WTC11 (cell line): ENCODE measurements at places on chromosomes 16 and 17.

DNA sequence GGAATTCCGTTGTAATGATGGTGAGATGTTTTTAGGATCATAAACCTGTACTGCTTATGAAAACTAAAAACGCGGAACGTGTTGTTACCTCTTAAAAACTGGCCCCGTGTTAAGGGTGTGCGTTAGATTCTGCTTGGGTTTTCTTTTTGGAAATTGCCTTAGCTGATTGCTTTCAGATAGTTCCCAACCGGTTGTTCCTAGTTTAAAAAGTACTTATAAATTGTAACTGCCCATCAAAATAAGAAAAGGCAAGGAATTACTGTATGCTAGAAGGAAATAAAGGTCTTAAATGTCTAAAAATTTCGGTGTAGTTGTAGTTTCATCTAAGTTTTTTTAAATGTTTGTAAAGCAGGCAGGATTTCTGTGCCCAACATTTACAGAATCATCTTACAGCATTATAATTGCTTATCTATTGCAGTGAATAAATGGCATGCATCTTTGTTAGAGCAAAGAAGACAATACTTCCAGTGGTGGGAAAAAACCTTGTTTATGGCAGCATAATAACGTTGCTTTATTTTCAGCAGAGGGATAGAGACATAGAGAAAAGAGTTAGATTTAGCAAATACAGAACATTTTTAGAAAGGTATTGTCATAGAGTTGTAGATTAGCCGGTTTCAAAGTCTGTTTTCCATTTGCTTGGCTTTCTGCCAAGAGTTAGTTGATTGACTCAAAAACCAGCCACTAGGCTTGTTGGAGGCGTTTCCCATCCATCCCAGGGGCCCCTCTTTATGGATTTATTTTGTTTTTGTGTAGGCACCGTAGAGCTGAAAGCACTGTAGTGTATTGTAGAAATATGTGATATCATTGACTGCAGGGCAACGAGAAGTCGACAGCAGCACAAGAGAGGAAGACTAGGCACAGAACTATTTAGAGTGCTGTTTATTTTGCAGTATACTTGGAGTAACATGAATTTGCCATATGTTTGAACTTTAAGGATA, 1.7 kb downstream of the PPM1D start:
- peak; percentile 44 for DNase-seq

GRCh38 chr17:47810200-47810821, 11.3 kb downstream of the OSBPL7 start:
- peak; percentile 55 for DNase-seq

GRCh38 chr16:68645494-68646388, 631 bp downstream of the CDH3 start:
- DNase-seq, result peak; percentile 72

- DNase-seq, result no peak
Observed at GRCh38 chr16:3879258-3879886, 1.1 kb downstream of the CREBBP start.

DNA sequence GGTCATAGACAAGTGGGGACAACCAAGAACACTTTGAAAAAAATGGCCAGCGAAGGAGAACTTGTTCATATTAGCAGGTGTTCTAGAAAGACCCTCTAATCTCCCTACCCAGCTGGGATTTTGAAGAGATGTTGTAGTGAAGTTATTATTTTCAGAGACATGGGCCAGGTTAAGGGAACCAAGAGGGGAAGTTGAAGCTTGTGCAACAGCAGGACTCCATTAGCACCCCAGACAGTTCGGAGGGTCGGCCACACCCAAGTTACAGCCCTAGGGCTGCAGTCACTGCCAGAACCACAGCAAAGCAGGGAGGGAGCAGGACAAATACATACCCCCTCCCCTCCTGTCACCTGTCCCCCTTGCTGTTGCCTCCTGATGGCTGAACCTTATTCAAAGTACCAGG, 42.3 kb downstream of the WSB1 start:
- no peak for DNase-seq

- DNase-seq, result no peak
Observed at GRCh38 chr16:58563235-58563634, 47.9 kb downstream of the SETD6 start.

GRCh38 chr17:6996256-6997011, 585 bp downstream of the ALOX12 start:
- no peak for DNase-seq

- DNase-seq, result peak; percentile 28
Observed at GRCh38 chr16:11871193-11871592, 19.9 kb upstream of the RSL1D1 start.

GRCh38 chr16:50942143-50942542, 200.3 kb downstream of the CYLD start:
- peak; percentile 20 for DNase-seq

DNA sequence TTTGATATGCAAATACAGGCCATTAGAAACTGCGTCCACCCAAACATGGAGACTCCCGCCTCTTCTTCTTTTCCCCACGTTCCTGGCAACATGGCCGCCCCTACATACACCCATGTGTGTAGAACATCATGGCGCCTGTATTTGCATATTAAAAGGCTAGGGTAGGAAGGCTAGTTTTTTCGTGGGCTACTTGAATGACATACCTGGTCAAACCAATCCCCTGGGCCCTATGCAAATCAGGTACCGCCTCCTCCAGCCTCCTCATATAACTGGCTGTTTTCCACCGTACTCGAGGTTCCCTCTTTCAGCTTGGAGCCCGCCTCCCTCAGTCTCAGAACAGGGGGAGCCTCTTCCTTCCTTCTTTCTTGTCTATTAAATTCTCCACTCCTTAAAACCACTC, 840 bp upstream of the CD300LB start:
- DNase-seq, result peak; percentile 53

- no peak for DNase-seq
Observed at GRCh38 chr17:50688245-50688644, 19.5 kb downstream of the ANKRD40 start.

DNA sequence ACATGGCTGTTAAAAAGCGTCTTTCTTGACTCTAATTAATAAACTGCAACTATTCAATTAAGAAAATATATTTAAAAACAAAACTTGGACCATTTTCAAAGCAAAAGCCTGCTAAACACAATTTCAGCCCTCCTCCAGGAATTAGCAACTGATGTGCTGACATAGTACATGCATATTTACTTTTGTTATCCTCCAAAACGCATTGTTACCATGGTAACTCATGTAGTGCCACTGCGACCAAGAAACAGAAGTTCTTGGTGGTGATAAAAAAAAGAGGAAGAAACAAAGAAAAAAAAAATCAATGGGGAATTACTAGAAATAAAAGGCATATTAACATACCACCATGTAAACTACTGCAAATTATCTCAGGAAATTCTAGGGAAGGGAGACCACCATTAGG, 793.4 kb upstream of the CDH8 start:
- no peak for DNase-seq

GRCh38 chr17:53032861-53033271, 789.9 kb upstream of the KIF2B start:
- peak; percentile 50 for DNase-seq

DNA sequence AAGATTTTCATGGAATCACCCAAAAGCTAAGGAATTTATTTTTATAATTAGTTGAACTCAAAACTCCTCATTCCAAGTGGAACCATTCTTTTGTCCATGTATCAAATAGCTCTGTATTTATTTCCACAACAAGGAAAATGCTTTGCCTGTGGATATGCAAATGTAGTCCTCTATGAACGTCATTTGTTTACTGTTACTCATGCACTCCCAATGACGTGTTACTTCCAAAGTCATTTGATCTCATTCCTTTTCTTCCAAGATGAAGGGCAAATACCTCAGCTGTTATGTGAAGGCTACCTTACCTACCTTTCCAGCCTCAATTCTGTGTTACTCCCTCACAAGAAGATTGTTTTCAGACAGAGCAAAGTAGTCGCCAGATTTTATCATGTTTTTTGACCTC, 83.7 kb downstream of the ITFG1 start:
- DNase-seq, result no peak

GRCh38 chr17:45146166-45146565, 2.1 kb upstream of the HEXIM1 start:
- no peak for DNase-seq

- no peak for DNase-seq
Observed at GRCh38 chr17:14791221-14791620, 473.9 kb downstream of the PMP22 start.

- DNase-seq, result no peak
Observed at GRCh38 chr17:35801583-35802224, 6.3 kb upstream of the MMP28 start.

DNA sequence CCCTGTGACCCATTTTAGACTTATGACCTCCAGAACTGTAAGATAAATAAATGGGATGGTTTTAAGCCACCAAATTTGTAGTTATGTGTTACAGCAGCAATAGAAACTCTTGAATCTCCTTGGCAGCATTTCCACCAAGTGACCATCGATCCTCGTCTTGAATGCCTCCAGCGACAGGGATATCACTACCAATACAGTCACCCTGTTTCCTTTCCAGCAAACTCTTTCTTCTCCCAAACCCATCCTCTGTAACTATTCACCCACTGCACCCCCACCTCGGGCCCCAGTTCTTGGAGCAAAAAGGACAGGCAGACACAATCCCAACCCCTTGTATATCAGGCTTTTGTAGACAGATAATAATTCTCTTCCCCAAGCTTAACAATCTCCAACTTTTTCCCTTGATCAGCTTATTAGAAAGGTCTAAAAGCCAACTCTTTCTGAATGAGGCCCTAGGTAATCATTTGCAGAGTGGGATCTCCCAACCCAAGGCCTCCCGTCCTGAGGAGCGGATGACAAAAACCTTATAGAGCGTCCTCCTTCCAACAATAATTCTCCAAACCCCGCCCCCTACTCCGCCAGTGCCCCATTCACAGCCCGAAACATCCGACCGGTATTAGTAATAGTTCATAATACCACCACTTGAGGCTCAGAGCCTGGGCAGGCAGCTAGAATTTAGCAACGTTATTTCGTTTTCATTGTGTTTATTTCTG, 14.7 kb upstream of the PLLP start:
- peak; percentile 50 for DNase-seq

DNA sequence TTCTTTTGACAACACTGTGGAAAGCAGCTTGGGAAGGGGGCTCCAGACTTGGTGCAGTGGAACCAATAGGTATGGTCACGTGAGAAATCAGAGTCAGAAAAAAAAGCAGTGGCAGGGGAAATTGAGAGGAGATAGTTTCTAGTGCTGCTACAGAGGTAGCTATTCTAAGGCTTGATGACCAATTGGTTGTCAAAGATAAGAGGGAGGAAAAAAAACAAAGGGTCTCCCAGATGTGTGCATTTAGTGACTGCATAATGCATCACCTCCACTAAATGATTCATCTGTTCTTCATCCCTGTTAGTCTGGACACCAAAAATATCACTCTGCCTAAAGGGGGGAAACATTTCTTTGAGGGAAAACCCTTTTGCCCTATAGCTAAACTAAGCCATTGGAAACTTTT, 56.5 kb downstream of the PIGL start:
- no peak for DNase-seq

DNA sequence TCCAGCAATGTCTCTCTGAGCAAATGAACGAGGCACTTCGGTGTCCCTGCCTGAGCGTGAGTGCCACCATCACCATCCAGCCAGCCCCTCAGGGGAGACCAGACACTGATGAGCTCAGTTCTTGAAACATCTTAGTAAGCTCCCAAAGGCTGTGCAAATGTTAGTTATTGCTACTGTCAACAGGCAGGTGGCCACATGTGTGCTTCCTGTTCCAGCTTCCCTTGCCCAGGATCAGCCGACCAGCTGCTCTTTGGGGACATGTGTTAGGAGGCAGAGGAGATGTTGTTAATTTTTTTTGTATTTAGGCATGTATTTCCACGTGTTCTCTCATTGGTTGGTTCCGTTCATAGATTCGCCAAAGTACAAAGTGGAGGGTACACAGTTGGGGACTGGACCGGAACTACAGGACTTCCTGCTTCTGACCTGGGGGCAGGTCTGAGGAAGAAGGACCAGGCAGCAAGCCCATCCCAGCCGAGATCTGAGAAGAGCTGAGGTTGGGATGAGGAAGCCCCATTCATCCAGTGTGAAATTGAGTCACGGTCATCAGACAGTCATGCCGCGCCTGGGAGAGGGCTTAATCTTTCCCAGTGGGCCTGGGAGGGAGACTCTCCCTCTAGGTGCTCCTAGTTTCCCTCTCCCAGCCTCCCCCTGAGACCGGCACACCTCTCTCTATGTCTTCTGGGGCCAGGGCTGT, 3.8 kb downstream of the TTYH2 start:
- no peak for DNase-seq

DNA sequence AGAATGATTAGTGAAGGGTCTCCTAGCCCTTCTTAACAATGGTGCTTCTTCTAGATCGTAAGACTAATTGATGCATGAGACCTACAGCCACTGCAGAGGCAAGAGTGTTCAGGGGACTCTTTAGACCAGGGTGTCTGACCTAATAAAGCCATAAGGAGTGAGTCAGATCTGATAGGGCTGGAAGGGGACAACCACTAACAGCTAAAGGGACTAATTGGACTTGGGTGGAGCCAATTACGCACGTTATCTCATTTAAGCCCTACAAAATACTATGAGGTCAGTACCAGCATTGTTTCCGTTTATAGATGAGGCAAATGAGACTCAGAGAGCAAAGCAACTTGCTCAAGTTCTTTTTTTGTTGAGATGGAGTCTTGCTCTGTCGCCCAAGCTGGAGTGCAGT, 14.5 kb upstream of the RNF222 start:
- no peak for DNase-seq

DNA sequence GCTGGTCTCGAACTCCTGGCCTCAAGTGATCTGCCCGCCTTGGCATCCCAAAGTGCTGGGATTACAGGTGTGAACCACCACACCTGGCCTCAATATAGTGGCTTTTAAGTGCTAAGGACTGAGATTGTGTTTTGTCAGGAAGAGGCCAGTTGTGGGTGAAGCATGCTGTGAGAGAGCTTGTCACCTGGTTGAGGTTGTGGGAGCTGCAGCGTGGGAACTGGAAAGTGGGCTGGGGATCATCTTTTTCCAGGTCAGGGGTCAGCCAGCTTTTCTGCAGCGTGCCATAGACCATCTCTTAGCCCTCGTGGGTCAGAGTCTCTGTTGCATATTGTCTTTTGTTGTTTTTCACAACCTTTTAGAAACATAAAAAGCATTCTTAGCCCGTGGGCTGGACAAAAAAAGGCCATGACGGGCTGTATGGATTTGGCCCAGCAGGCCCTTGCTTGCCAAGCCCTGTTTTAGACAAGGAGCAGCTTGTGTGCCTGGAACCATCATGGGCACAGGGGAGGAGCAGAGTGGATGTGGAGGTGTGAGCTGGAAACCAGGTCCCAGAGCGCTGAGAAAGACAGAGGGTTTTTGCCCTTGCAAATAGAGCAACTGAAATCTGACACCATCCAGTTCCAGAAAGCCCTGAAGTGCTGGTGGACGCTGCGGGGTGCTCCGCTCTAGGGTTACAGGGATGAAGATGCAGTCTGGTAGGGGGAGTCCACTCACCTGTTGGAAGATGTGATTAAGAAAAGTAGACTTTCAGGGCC, 5.5 kb downstream of the BIRC5 start:
- DNase-seq, result peak; percentile 69

GRCh38 chr17:4178651-4179050, 35.7 kb downstream of the CYB5D2 start:
- no peak for DNase-seq

GRCh38 chr16:86398201-86398600, 112.1 kb upstream of the FOXF1 start:
- DNase-seq, result no peak
